ENCODE measurements at places on chromosomes 13 and 19.

GRCh38 chr19:52923778-52924593 lies 758 bp upstream of the ZNF888 start:
- no peak for DNase-seq

GRCh38 chr13:66128201-66128600 lies 1101.9 kb downstream of the PCDH9 start:
- DNase-seq = no peak

DNA sequence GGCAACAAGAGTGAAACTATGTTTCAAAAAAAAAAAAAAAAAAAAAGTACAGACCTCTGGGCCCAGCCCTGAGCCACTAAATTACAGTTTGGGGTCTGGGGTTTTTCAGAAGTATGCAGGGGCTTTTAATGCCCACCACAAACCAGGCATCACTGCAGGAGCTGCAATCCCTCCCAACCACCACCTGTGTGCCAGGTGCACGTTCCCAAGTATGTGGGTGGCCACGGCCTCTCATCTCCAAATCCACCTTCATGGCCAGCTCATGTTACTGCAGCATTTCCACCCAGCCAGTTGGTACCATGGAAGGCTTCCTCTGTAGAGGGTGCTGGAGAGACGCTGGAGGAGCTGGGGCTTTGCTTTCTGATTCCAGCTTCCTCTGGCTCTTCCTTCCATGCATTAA lies 26.5 kb downstream of the CEP89 start:
- DNase-seq = no peak

DNA sequence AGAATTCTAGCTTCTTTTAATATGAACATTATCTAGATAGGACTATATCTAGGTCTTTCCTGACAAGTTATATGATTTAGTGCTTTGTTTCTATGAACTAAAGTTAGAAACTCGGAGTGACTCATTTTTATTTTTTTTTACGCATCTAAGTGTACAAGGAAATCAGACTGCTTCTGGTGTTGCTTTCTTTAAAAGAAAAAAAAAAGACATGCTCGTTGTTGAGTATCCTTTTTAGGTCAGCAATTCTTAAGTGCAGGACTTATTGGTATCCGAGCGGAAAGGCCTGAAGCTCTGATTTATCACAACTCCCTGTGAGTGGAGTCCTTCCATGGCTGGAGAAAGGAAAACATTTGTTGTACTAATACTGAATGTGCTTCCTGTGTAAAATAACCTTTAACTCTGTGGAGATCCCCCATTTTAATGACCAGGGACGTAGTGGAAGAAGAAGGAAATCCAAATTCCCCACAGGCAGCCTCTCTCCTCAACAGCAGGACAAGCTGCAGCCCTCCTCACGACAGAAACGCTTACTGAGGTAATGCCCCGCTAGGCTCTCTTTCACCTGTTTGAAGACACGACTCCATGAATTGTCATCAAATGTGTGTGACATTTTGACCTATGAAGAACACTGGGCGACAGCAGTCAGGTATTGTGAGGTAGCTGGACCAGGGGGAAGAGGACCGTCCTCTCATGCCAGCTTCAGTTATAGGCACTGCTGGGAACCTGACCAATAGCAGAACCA lies 17.9 kb upstream of the POMP start:
- DNase-seq = no peak

- no peak for DNase-seq
Measured at GRCh38 chr13:51502153-51502651, 49.4 kb upstream of the INTS6 start.

DNA sequence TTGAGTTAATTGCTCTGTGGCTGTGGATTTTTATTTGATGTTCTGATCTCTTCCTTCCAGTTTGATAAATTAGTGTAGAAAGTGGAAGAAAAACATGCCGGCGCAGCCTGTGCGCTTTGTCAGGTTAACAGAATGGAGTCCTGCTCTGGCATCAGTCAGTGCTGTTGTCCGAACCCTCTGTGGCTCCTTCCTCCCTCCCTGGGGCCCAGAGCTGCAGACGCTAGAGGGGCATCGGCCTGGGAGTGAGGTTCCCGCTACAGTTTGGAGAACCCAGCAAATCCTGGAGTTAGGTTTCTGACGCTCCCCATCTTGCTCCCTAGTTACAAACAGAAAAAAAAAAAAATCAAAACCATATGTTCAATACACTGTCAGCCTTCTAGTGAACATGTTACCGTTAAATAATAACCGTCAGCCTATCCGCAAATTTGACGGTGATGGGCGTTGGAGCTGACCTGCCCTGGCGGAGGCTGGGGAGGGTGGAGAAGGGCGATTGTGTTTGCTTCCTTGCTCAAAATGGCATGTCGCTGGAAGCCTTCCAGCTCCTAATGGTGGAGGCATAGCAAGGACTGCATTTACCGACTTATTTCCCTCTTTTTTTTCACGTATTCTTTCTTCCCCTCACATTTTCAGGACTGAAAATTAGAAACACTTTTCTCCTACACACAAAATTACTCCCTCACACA lies 13.6 kb downstream of the MBNL2 start:
- no peak for DNase-seq

- no peak for DNase-seq
Measured at GRCh38 chr19:38564981-38565690, 52.6 kb downstream of the MAP4K1 start.

- DNase-seq = peak; percentile 20
Measured at GRCh38 chr19:10193790-10194499, 808 bp downstream of the DNMT1 start.
